ENCODE measurements at places on chromosomes 4 and X. TPM values are rescaled to one million over a fixed set of nuclear protein-coding genes. Genes with fewer than 3 reads are reported as not detected.

- H3K4me3 ChIP-seq = no peak overlapping the region
- no peaks in the 10 kb centered on the region for H3K36me3 ChIP-seq
- H3K27ac ChIP-seq = no peak overlapping the region
Observed at GRCh38 chr4:90071289-90072235, 55.6 kb upstream of the CCSER1 start.

- peaks cover 11% of the 10 kb centered on the region for H3K36me3 ChIP-seq
- peaks cover 33% of the 10 kb centered on the region for H3K27me3 ChIP-seq
- no peak overlapping the region for H3K27ac ChIP-seq
- DNase-seq = no peak
- peaks cover 15% of the 10 kb centered on the region for H3K4me1 ChIP-seq
Observed at GRCh38 chr4:26104056-26104685, 190.2 kb downstream of the SMIM20 start.

DNA sequence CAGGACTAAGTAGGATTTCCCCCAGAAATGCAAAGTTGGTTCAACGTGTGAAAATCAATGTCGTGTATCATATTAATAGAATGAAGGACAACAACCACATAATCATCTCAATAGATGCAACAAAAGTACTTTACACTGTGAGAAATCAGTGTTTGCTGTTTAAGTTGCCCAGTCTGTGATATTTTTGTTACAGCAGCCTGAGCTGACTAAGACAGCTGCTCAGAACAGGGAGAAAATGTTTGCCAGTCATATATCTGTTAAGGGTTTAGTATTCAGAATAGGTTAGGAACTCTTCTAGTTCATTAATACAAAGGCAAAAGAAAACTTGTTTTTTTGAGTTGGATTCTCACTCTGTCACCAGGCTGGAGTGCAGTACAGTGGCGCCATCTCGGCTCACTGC lies 12.5 kb downstream of the MAEA start:
- H3K4me1 ChIP-seq = peaks cover 17% of the 10 kb centered on the region
- no peak overlapping the region for H3K4me3 ChIP-seq

GRCh38 chr4:31236020-31236638 lies 516.0 kb downstream of the PCDH7 start:
- no peaks in the 10 kb centered on the region for H3K27me3 ChIP-seq

GRCh38 chrX:150018931-150019361 lies 80.7 kb upstream of the EOLA2 start:
- H3K4me3 ChIP-seq = no peak overlapping the region
- no peaks in the 10 kb centered on the region for H3K36me3 ChIP-seq
- no peaks in the 10 kb centered on the region for H3K27me3 ChIP-seq
- H3K27ac ChIP-seq = peak overlapping the region; percentile 15
- peak; percentile 12 for DNase-seq

GRCh38 chr4:89952458-89952857 lies 57.8 kb downstream of the MMRN1 start:
- H3K27me3 ChIP-seq = no peaks in the 10 kb centered on the region
- DNase-seq = no peak
- H3K36me3 ChIP-seq = no peaks in the 10 kb centered on the region
- H3K4me1 ChIP-seq = no peaks in the 10 kb centered on the region
- no peak overlapping the region for H3K27ac ChIP-seq
- H3K4me3 ChIP-seq = no peak overlapping the region

- peaks cover 12% of the 10 kb centered on the region for H3K27me3 ChIP-seq
- H3K36me3 ChIP-seq = no peaks in the 10 kb centered on the region
- H3K4me3 ChIP-seq = no peak overlapping the region
- no peak for DNase-seq
Observed at GRCh38 chr4:185718578-185719499, 93.2 kb downstream of the SORBS2 start.

GRCh38 chr4:132281733-132282132 lies 867.4 kb upstream of the PCDH10 start:
- no peak for DNase-seq
- H3K4me1 ChIP-seq = no peaks in the 10 kb centered on the region
- H3K4me3 ChIP-seq = no peak overlapping the region
- H3K36me3 ChIP-seq = peaks cover 5% of the 10 kb centered on the region
- H3K27ac ChIP-seq = no peak overlapping the region

Gene GNRHR
- total RNA-seq = not detected

Gene MTMR8
- total RNA-seq = not detected

Gene TRAM1L1
- not detected for total RNA-seq

Gene SPON2
- total RNA-seq = 17.5 TPM

Gene REELD1
- total RNA-seq = not detected
